ENCODE measurements at places on chromosomes 1 and 21. TPM values are rescaled to one million over a fixed set of nuclear protein-coding genes. Genes with fewer than 3 reads are reported as not detected.

Gene KRTAP19-3
- total RNA-seq, result not detected

Gene CD160
- 0.16 TPM for total RNA-seq

Gene C8B
- not detected for total RNA-seq

Gene KCNH1
- total RNA-seq, result 5.1 TPM

Gene S100B
- total RNA-seq, result 6.9 TPM

Gene CRYBG2
- total RNA-seq, result 1.1 TPM

Gene UTS2
- total RNA-seq, result not detected

Gene OR6N1
- total RNA-seq, result not detected

Gene FAM177B
- total RNA-seq, result not detected

DNA sequence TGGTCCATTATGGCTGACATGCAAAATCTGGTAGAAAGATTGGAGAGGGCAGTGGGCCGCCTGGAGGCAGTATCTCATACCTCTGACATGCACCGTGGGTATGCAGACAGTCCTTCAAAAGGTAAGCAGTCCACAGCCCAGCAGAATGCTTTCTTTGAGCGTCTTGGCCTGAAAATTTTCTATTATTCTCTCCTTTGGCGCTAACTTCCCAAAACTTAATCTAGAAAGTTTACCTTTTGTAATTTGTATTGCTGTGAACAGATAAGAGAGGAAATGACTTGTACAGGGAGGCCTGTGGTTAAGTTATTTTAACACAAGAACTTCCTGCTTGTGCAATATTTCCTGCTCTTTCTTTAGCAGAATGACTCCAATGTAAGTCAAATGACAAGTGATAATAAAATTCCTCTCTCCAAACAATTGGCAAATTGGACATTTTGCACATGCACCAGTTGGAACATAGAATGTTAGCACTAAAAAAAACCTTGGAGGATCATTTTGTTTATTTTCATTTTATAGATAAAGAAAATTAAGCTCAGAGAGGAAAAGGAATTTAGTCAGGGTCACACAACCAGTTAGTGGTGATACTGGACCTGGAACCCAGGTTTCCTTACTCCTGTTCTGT lies 18.9 kb downstream of the CAP1 start:
- DNase-seq, result no peak

GRCh38 chr1:39567302-39567701 lies 9.3 kb downstream of the PABPC4 start:
- DNase-seq, result no peak

- DNase-seq, result peak; percentile 66
Measured at GRCh38 chr1:111856411-111857185, 100.9 kb downstream of the DDX20 start.

GRCh38 chr1:205709640-205710039 lies 29.3 kb upstream of the SLC45A3 start:
- no peak for DNase-seq

DNA sequence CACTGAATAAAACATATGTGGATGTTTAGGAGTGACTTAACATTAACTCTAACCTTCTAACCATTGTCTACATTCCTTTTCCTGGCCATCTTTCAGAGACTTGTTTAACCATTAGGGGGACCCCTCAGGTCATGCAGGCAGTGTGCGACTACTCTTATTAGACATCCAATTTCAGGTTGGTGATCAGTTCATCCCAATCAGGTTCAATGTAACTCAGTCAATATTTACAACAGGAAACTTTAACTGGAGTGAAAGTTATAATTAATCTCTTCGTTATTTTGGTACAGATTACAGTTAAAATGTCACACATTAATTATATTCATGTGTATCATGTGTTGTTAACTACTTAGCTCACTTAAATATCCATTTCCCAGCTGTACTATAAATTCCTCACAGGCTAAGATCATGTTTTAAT lies 68.8 kb upstream of the RGS1 start:
- DNase-seq, result no peak

DNA sequence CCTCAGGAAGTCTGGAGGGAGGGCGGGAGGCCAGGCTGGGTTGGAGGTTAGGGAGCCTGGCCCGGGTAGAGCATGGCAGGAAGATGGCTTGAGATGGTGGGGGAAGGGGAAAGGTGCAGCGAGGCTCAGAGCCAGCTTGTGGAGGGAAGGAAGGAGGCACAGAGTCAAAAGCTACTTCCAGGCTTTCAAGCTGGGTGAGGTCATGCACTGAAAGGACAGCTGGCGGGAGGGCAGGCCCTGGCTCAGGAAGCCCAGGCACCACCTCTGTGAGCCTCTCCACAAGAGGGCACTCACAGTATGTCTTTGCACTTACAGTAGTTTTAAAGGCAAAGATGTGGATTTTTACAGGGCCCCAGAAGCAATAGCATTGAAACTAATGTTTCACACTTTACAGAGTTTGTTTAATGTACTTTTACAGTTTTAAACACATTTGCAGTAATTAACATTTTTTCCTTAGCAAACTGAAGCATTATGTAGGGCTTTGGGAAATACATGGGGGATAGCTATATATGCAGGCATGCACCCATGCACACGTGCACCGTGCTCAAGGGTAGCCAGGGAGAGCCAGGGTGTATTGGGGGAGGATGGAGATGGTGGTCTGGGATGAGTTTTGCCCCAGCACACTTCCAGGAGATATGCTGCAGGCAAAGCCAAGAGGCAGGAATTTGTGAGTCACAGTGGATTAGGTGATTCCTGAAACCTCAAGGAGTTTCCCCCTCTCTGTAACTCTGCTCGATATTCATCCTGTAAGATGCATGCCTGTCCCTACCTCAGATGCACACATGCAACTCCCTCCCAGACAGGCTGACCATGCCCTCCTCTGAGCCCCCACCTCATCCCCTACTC lies 6.1 kb upstream of the ADAM15 start:
- peak; percentile 47 for DNase-seq

- DNase-seq, result no peak
Measured at GRCh38 chr1:171833091-171833825, 8.0 kb upstream of the DNM3 start.

DNA sequence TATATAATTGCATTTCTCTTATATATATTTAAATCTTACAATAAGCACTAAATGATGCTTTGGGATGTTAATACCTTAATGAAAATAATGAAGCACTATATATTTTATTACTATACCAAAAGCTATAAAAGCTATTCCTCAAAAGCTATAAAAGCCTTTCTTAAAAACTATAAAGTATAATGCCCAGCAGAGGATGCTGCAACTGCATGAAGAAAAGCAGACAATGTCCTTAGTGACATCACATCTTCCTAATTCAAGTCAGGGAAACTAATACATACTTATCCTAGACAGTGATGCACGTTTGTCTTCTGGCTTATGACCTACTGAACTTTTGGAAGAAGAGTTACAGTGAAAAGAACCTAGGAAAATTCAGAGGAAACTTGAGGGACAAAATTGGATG lies 13.6 kb upstream of the C1orf185 start:
- DNase-seq, result no peak

DNA sequence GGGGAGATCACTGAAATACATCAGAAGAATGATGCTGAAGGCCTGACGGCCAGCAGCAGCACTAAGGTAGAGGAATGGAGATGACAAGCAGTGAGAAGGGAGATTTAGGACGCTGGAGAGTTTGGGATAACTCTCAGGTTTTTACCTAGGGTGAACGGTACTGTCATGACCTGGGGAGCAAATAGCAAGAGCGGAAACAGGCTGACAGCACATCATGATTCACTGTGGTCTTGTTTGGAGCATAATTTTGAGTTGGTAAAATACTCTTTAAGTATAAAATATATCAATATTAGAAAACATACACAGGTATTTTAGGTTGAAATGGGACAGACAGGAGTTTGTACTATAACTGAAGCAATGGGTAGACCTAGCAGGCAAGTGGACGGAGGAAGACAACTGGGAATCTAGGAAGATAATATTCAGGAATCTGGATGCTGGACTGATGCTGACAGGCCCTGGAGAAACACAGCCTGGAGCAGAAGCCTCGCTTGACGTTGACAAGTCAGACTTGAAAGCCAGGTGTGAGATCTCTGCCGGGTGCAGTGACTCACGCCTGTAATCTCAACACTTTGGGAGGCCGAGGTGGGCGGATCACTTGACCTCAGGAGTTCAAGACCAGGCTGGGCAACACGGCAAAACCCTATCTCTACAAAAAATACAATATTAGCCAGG lies 33.3 kb downstream of the ALG14 start:
- DNase-seq, result no peak

- DNase-seq, result no peak
Measured at GRCh38 chr1:83905315-83905907, 93.5 kb downstream of the TTLL7 start.

- no peak for DNase-seq
Measured at GRCh38 chr1:116738673-116739370, 15.4 kb upstream of the CD2 start.

- DNase-seq, result no peak
Measured at GRCh38 chr1:93824834-93825233, 54.2 kb downstream of the DNTTIP2 start.

- DNase-seq, result no peak
Measured at GRCh38 chr21:45387506-45387905, 17.5 kb upstream of the COL18A1 start.

GRCh38 chr1:62726011-62726442 lies 37.8 kb upstream of the DOCK7 start:
- DNase-seq, result no peak

DNA sequence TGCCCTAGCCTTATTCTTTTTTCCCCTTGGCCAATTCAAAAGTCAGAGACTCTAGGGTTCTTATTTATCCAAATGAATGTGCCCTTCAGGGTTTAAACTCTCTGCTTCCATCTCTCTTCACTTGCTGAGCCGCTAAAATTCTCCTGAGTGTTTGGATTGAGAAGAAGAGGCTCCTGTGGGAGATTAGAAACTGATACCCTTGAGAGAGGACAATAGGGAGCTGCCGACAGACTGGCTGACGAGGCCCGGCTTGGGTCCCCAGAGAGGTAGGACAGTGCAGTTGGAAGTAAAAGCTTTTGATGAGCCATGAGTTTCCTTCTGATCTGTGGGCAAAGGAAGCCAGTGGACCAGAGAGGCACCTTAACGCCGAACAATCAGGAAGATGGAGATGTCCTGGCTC lies 41.3 kb upstream of the UBE2U start:
- DNase-seq, result no peak

All from occipital lobe (tissue), 3 donors.